ENCODE measurements at places on chromosomes 7 and 10.

- no peak for DNase-seq
Measured at GRCh38 chr7:77858278-77858677, 59.7 kb downstream of the PHTF2 start.

- DNase-seq = peak; percentile 26
Measured at GRCh38 chr10:47370878-47371277, 13.2 kb downstream of the ZNF488 start.

GRCh38 chr10:62175251-62175650 lies 93.4 kb downstream of the RTKN2 start:
- DNase-seq = no peak

DNA sequence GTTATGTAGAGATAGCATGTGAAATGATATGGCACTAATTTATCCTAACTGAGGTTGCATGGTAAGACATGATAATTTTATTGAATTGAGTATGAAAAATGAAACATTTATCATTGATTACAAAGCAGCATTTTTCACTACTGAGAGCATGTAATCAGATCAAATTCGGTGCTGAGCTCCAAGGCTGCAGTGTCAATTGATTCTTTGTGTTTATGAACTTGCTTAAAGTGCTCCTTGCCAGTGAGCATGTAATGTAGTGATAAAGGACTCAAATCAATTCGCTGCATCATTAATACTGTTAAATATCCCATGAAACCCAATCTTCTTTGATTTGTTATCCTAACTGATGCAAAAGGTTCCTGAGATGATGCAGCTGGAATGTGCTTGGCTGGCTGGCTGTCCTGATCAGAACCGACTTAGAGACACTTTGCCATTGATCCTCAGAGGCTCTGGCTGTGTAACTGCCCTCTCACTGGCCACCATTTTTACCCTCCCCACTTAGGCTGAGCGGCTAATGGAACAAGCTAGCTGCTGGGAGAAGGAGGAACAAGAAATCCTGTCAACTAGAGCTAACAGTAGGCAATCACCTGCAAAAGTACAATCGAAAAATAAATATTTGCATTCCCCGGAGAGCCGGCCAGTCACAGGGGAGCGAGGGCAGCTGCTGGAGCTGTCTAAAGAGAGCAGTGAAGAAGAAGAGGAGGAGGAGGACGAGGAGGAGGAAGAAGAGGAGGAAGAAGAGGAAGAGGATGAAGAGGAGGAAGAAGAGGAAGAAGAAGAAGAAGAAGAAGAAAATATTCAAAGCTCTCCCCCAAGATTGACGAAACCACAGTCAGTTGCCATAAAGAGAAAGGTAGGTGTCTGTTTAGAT lies 89.8 kb upstream of the SAMD8 start:
- no peak for DNase-seq

GRCh38 chr7:151893405-151893923 lies 16.5 kb upstream of the PRKAG2 start:
- peak; percentile 39 for DNase-seq
